ENCODE measurements at places on chromosomes 16 and 17. TPM values are rescaled to one million over a fixed set of nuclear protein-coding genes. Genes with fewer than 3 reads are reported as not detected.

DNAI2 gene
- not detected for total RNA-seq

- no peak overlapping the region for H3K27ac ChIP-seq
- peaks cover 21% of the 10 kb centered on the region for H3K4me1 ChIP-seq
- H3K4me3 ChIP-seq: no peak overlapping the region
- H3K27me3 ChIP-seq: no peaks in the 10 kb centered on the region
- H3K36me3 ChIP-seq: no peaks in the 10 kb centered on the region
- DNase-seq: no peak
These were observed 607.2 kb downstream of the MAF start for GRCh38 chr16:78993346-78993745.

DNA sequence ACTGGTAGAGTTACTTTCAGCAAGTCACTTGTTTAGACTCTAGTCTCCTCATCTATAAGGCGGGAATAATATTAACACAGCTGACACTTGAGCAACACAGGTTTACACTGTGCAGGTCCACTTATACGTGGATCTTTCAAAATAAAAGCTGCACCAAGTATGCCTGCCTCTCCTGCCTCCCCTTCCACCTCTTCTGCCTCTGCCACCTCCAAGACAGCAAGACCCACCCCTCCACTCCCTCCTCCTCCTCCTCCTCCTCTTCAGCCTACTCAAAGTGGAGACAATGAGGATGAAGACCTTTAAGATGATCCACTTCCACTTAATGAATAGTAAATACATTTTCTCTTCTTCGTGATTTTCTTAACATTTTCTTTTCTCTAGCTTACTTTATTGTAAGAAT lies 285.6 kb downstream of the FTO start:
- H3K4me3 ChIP-seq: no peak overlapping the region
- H3K36me3 ChIP-seq: no peaks in the 10 kb centered on the region
- DNase-seq: no peak
- H3K27me3 ChIP-seq: no peaks in the 10 kb centered on the region
- no peak overlapping the region for H3K27ac ChIP-seq
- no peaks in the 10 kb centered on the region for H3K4me1 ChIP-seq

DNA sequence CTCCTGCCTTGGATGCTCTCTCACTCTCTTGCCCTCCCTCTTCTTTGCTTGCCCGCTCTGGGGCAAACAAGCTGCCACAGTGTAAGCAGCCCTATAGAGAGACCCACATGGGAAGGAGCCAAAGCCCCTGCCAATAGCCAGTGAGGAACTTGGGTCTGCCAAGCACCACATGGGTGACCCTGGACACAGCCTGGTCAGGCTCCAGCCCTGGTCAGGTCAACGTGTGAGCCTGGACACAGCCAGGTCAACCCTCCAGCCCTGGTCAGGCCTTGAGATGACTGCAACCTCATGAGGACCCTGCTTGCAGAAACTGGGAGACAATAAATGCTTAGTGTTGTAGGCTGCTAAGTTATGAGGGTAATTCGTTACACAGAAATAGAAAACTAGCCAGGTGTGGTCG lies 14.3 kb upstream of the PHOSPHO1 start:
- no peak for DNase-seq
- H3K4me1 ChIP-seq: no peaks in the 10 kb centered on the region
- H3K4me3 ChIP-seq: no peak overlapping the region
- H3K27ac ChIP-seq: no peak overlapping the region
- no peaks in the 10 kb centered on the region for H3K36me3 ChIP-seq
- no peaks in the 10 kb centered on the region for H3K27me3 ChIP-seq

- no peaks in the 10 kb centered on the region for H3K4me1 ChIP-seq
- no peaks in the 10 kb centered on the region for H3K36me3 ChIP-seq
These were observed 34.7 kb downstream of the GJC1 start for GRCh38 chr17:44795421-44795820.

All from B cell (primary cell).